ENCODE measurements at places on chromosomes 4 and X. TPM values are rescaled to one million over a fixed set of nuclear protein-coding genes. Genes with fewer than 3 reads are reported as not detected.

GRCh38 chr4:104973708-104974107 lies 173.0 kb upstream of the TET2 start:
- peaks cover 6% of the 10 kb centered on the region for H3K4me1 ChIP-seq
- no peaks in the 10 kb centered on the region for H3K36me3 ChIP-seq
- no peak for DNase-seq
- H3K27ac ChIP-seq, result no peak overlapping the region
- H3K27me3 ChIP-seq, result no peaks in the 10 kb centered on the region

Gene SPANXN3
- not detected for total RNA-seq

DNA sequence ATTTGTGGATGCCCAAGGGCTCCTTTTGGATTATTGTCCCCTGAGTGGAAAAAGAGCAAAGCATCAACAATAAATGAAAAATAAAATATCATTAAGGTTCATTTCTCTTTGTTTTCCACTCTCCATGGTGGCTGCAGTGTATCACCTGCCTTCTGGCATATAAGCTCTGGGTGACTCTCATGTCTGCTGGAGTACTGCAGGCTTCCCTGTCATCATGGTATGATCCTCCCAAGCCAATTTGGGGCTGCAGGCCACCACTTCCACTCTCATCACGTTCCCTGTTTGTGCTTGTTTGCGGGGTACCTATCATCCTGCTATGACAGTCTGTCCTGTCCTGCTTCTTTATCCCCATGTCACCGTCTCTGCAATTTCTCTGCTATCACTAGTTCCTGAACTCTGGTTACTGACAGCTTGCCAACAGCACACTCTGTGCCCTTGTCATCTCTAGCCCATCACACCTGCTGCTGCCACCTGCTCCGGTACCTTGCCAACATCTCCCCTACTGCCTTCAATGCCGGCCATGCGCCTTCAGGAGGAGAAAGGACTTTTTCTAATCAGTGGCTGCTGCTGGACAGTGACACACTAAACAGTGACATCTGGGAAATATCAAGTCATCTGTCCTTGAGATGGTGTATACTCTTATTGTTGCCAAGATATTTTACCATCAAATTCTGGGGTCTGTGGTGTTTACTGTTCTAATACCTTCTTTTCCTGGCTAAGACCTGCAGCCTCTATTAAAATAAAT lies 23.0 kb upstream of the FGF5 start:
- H3K27me3 ChIP-seq, result no peaks in the 10 kb centered on the region
- H3K4me1 ChIP-seq, result no peaks in the 10 kb centered on the region
- no peak overlapping the region for H3K4me3 ChIP-seq
- no peak for DNase-seq
- no peak overlapping the region for H3K27ac ChIP-seq

DNA sequence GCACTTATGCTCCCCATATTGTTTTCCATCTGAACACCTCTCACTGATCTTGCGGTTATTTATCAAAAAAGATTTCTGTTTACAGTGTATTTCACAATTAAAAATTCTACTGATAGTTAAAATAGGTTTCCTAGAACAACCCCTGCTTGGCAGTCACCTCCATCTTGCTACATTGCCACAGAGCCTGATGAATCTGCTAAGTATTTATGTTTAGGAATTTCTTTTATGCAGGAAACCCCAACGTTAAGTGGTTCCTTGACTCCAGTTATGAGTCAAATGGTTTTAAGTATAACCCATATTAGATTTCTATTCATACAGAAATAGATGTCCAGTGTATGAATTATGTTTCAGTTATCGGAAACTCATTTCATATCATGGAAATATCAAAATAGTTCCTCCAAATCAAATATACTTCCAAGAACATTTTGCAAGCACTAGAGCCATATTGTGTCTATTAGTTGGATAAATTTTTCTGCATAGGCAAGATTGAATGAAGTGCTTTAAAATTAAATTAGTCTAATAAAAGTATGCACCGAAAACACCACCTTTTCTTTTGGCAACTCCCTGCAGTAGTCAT lies 20.6 kb downstream of the GALNT7 start:
- H3K27me3 ChIP-seq, result no peaks in the 10 kb centered on the region
- H3K4me1 ChIP-seq, result no peaks in the 10 kb centered on the region
- no peak for DNase-seq
- no peak overlapping the region for H3K4me3 ChIP-seq
- no peaks in the 10 kb centered on the region for H3K36me3 ChIP-seq

Gene PDCL2
- not detected for total RNA-seq

- peak overlapping the region; percentile 20 for H3K4me3 ChIP-seq
- H3K4me1 ChIP-seq, result no peaks in the 10 kb centered on the region
- H3K27ac ChIP-seq, result no peak overlapping the region
- no peaks in the 10 kb centered on the region for H3K36me3 ChIP-seq
Measured at GRCh38 chr4:68271851-68272357, 26.4 kb upstream of the TMPRSS11B start.

- H3K4me1 ChIP-seq, result no peaks in the 10 kb centered on the region
- H3K27ac ChIP-seq, result no peak overlapping the region
- no peak for DNase-seq
Measured at GRCh38 chrX:64580605-64581004, 185.4 kb upstream of the MTMR8 start.

Gene UFSP2
- 37.9 TPM for total RNA-seq

DNA sequence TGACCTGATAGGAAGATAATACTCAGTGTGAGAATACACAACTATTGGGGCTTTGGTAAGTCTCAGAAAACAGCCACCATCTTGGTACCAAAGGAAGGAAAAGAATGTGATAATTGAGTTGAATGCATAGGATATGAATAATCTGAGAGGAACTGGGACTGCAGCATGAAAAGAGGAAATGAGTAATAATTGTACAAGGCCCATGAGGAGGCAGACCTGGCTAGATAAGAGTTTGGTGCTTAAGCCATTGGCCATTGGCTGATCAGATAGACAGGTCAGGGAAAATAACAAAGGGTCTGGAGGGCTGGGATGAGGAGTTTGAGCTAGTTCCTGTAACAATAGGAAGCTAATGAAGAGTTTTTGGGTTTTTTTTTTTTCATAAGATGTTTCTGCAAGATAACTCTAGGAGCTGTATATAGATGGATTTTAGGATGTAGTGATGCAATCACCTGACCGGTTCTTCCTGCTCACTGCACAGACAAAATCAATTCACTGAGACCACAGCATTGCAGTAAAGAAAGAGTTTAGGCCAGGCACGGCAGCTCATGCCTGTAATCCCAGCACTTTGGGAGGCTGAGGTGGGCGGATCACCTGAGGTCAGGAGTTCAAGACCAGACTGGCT lies 5.3 kb upstream of the TRMT2B start:
- H3K36me3 ChIP-seq, result no peaks in the 10 kb centered on the region
- peaks cover 21% of the 10 kb centered on the region for H3K27me3 ChIP-seq
- H3K27ac ChIP-seq, result no peak overlapping the region

DNA sequence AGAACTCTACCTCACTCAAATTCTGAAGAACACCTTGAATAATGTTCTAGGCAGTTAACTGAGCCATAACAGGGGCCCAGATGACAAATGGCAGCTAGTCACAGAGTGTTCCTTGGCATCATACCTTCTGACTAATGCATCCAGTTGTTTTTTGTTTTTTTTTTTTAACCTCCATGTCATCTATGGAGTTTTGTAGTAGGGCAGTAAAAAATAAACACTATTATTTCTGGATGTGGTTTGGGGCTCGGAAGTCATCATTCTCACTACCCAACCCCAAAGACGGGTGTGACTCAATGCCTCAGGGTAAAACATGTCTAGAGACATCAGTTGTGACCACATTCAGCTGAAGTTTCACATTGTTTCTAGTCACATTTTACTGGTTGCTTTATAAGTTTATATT lies 31.2 kb upstream of the MCF2 start:
- DNase-seq, result no peak
- no peak overlapping the region for H3K4me3 ChIP-seq
- no peaks in the 10 kb centered on the region for H3K36me3 ChIP-seq

Gene CT45A1
- total RNA-seq, result not detected

Gene TMEM47
- 37.0 TPM for total RNA-seq

Gene PAPSS1
- 40.6 TPM for total RNA-seq

DNA sequence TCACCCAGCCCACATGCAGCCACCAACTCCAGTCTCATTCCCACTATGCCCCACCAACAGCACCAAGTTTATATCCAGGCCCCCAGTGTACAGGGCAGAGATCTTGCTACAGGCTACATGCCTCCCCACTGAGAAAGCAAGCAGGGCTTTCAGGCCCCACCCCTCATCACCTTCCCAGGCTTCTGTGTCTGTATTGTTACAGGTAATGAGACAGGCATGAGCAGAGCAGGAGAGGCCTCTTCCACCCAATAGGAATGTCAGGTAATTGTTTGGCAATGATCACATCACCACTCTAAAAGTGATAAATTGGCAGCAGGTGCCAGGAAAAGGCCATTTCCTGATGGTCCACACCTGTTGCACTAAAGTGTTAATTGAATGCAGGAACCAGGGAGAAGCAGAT lies 102.5 kb downstream of the ZNF518B start:
- no peak for DNase-seq
- no peaks in the 10 kb centered on the region for H3K36me3 ChIP-seq
- H3K27me3 ChIP-seq, result no peaks in the 10 kb centered on the region
- no peak overlapping the region for H3K4me3 ChIP-seq
- H3K4me1 ChIP-seq, result no peaks in the 10 kb centered on the region
- H3K27ac ChIP-seq, result no peak overlapping the region

Gene ASMT
- total RNA-seq, result not detected

- DNase-seq, result no peak
- no peaks in the 10 kb centered on the region for H3K4me1 ChIP-seq
- H3K4me3 ChIP-seq, result no peak overlapping the region
- peaks cover 52% of the 10 kb centered on the region for H3K27me3 ChIP-seq
- no peak overlapping the region for H3K27ac ChIP-seq
- no peaks in the 10 kb centered on the region for H3K36me3 ChIP-seq
Measured at GRCh38 chrX:41066391-41066790, 18.9 kb upstream of the USP9X start.

- H3K27ac ChIP-seq, result no peak overlapping the region
- no peaks in the 10 kb centered on the region for H3K4me1 ChIP-seq
- H3K36me3 ChIP-seq, result no peaks in the 10 kb centered on the region
- no peak for DNase-seq
- H3K27me3 ChIP-seq, result no peaks in the 10 kb centered on the region
Measured at GRCh38 chr4:88621763-88622327, 29.6 kb downstream of the HERC3 start.

GRCh38 chrX:108735091-108735678 lies 1.2 kb downstream of the IRS4 start:
- H3K4me1 ChIP-seq, result no peaks in the 10 kb centered on the region
- no peaks in the 10 kb centered on the region for H3K36me3 ChIP-seq
- DNase-seq, result no peak
- H3K27me3 ChIP-seq, result no peaks in the 10 kb centered on the region

Gene SUPT20HL2
- total RNA-seq, result not detected

Data from breast epithelium (tissue), 4 donors.